ENCODE measurements at places on chromosomes 4 and X.

DNA sequence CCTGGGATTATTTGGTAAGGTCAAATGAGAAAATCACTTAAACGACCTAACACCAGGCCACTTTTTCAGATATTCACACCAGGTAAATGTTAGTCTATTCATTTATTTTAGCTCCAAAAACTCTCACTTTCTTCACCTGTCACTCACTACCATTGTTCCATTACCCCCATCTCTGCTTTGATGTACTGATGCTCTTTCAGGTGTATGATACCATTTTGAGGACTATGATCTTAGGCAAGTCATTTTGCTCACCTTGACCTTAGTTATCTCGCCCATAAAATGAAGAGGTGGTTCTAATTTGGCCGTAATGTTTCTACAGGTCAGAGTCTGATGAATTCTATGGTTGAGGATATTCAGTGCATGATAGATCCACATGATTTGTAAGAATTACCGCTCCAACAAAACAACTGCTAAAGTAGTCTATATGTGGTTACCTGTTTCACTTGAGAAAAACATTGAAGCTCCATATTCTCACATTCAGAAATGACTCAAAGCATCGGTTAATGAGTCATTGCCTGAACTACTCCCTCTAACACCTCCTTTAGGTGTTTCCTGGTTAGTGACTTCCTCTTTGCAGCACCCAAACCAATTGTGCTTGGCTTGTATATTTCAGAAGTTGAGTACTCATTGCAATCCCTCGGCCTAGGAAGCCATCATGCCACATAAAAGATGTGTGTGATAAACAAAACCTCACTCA lies 4.5 kb downstream of the DTHD1 start:
- peak; percentile 62 for DNase-seq

DNA sequence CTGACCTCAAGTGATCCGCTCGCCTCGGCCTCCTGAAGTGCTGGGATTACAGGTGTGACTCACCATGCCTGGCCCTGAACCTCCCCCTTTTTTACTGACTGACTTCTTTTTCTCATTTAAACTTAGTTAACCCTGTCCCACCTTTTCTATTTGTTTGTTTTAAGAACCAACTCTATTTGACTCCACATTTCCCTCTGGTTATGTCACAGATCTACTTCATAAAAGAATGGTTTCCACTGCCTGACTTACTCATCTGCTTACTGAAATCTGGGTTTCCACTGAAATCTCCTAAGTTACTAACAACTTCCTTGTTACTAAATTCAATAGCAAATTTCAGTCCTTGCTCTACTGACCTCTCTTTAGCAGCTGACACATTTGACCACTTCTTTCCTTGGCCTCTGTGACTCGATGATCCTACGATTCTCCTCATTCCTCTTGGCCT lies 28.0 kb upstream of the NSUN7 start:
- DNase-seq = no peak

GRCh38 chrX:11960031-11960430 lies 178.2 kb upstream of the FRMPD4 start:
- DNase-seq = no peak

DNA sequence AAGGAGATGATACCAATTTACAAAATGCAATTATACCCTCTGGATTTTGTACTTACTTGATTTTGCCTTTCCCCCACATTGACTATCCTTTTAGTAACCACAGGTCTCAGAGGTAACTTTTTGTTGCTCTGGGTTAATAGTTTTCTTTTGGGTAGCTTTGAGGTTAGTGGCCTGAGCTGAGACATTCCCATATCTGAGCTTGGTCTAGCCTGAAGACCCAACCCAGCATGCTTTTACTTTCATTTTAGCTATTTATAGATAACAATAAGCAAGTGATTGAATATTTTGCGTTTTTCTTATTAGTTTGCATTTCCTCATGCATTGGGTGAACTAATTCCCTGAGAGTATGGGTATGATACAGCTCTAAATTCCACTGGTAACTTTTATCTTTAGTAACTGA lies 11.8 kb downstream of the HTN1 start:
- no peak for DNase-seq

GRCh38 chrX:148134578-148134977 lies 153.4 kb downstream of the FMR1NB start:
- DNase-seq = no peak

DNA sequence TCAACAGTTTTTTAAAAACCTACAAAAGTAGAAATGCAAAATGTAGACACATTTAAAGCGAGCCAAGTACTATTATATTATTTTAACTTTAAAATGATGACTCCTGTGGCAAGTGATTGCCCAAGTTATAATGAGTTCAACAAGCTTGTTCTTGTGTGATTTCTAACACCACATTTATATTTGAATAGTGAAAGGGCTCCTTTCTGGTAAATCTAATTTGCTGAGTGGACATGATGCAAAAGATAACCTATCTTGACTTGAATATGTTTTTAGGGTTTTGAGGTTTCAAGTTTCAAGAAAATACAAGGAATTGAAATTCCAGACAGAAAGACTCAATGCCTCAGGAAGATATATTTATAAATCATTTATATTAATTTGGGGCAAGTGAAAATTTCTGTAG lies 1.1 kb upstream of the EPGN start:
- DNase-seq = no peak

- DNase-seq = peak; percentile 5
These were observed 159.3 kb downstream of the PTCHD1 start for GRCh38 chrX:23493941-23494374.

- DNase-seq = no peak
These were observed 1462.1 kb downstream of the FSTL5 start for GRCh38 chr4:160701671-160702070.

GRCh38 chr4:105112274-105112673 lies 34.4 kb upstream of the TET2 start:
- no peak for DNase-seq

DNA sequence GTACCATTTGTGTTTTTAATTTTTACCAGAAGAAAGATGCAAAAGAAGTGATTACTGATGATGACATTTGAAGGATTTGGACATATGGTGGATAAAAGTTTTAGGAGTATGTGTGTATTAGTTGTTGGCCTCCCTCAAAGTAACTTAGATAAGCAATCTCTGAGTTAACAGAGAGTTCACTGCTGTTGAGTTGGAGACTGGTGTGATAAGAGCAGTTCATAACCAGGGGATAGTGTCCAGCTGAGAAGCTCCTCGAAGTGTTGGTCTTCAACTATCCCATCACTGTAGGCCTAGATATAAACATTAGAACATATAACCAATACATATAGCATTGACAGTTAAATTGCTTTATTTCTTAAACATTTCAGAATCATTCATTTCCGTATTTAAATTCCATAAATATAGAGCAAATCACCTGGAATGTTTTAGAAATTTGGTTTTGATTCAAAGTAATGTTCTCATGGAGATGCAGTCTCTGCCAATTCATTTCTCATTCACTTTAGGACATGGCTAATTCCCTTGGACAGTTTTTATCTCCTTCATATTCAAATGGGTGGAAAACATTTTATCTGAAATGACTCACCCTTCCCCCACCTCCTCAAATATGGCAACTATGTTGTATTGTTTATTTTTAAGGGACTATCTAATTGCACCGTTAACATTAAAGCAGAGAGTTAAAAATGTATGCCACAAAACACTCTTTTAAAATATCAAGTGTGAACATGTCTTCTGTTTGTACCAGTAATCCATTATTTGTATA lies 136.8 kb upstream of the SLC4A4 start:
- no peak for DNase-seq

GRCh38 chr4:44493924-44494323 lies 45.3 kb upstream of the KCTD8 start:
- DNase-seq = no peak

DNA sequence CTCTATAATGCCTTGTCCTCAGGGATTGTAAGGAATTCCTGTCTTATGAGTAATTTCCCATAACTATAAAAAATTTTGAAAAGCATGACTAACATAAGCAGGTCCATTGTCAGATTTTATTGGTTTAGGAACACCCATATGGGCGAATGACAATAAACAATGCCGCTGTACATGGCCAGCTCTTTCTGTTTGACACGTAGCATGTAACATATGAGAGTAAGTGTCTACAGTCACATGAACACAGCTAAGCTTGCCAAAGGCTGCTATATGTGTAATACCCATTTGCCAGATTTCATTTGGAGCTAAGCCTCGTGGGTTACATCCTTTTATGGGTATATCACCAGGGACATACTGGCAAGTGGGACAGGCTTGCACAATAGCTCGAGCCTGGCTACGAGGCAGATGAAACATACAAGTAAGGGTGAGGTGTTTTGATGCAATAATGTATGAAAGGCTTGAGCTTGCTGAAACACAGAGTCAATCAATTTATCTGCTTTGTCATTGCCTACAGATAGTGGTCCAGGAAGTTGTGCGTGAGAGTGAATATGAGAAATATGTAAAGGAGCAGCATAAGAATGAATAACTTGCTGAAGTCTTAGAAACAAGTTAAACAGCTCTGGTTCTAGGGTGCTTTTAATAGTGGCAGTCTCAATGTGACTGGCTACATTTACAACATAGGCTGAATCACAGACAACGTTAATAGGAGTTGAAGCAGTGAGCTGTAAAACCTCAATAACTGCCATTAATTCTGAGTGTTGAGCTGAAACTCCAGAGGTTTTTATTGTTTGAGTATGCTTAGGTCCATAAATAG lies 67.4 kb upstream of the UGT2B10 start:
- no peak for DNase-seq

GRCh38 chr4:1856943-1857699 lies 1.2 kb upstream of the LETM1 start:
- DNase-seq = no peak

DNA sequence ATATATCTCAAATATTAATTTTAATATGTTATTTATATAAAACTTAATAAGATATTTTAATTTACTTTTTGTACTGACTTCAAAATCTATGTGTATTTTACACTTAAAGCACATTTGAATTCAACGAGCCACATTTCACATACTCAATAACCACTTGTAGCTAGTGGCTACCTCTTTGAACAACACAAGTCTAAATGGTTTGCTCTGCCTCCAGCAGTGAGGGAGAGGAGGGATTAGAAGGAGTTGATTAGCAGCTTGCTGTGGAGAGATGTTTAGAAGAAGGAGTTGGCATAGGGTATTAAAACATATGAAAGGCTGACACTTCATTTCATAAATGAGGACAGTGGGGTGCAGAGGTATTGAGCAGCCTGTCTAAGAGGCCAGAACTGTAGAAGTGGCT lies 124.0 kb downstream of the ARHGAP24 start:
- no peak for DNase-seq

DNA sequence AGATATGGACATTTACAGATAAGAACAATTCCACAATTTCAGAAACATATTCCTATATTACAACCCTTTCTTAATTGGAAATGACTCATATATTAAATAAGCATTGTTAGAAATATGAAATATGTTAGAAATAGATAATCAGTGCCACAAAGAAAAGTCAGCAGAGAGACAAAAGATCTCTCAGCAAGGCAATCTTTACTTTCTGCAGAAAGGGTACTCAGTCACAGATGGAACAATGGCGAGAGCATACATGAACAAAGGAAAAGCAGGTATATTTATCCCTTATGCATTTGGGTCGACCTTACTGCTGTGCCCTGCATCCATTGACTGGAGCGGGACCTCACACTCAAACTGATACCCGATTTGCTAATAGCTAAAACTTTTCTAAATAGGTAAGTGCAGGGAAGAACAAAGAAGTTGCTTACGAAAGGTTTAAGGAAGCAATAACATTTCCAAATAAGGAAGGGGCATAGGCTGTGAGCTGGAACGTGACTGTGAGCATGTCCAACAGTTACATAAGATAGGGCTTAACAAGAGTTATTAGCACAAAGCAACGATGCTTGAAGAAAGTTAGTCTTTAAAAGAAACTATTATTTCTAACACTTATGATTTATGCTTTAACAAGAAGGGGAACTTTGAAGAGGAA lies 40.8 kb downstream of the MGARP start:
- no peak for DNase-seq
